T-cell (primary cell): ENCODE measurements at places on chromosomes 5 and 9.

DNA sequence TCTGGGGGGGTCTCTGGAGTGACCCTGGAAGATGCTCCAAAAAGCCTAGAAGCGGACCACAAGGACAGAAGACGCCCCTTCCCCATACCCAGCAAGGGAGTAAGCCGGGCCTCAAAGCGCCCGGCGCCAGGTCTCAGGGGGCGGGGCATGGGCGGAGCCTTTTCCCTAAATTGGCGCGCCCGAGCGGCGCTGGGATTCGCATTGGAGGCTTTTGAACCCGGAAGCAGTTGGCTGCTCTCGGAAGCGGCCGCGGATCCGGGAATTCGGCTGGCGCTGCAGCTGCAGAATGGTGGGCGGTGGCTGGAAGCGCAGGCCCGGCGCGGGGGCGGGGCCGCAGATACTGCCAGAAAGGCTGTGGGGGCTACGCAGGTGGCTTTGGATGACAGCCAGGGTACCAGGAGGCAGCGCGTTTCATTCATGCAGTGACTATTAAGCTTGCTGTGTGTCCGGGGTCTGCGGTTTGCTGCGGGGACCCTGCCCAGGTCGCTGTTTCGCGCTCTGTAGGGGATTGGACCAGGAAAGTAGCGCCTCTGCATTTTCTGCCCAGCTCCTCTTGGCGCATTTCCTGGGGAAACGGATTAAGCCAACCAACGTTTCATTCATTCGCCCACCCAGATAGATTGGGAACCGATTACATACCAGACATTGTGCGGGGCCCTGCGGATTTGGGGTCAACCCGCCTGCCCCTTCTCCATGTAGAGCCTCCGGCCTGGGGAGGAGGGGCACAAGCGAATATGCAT, 83.0 kb upstream of the FREM1 start:
- DNase-seq = peak; percentile 8

- DNase-seq = no peak
Observed at GRCh38 chr9:127763918-127764384, 14.5 kb downstream of the SH2D3C start.

- DNase-seq = no peak
Observed at GRCh38 chr5:121008041-121008440, 543.9 kb downstream of the PRR16 start.

GRCh38 chr5:9156282-9156681, 389.6 kb downstream of the SEMA5A start:
- DNase-seq = no peak

DNA sequence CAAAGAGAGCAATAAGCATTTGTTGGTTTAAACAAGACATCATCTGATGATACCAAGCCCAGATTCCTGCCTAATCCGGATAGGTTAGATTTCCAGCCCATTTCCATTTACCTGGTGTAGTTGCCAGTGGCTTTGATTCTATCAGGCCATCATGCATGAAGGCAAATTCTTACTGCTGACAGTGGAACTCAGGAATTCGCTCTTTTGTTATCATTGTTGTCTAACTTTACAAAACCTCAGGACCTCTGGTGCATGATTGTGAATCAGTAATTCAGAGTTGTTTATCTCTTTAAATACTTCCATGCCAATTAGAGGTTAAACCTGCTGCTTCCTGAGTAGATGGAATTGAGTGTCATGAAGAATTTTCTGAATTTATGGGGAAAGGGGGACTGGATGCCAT, 76.5 kb downstream of the C9orf152 start:
- DNase-seq = no peak

DNA sequence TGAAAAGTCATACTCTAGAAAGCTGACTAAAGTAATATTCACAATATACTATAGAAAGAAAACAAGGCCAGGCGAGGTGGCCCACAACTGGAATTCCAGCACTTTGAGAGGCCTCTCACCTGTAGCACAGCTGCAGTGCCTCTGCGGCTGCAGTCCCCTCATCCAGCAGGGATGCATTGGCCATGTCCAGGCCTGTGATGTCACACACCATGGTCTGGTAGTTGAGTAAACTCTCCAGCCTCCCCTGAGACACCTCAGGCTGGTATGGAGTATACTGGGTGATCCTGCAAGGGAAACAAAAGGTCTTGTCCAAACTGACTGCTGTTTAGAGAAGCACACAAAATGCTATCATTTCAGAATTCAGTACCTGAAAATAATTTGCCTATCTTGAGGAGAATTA, 35.5 kb downstream of the GLDC start:
- no peak for DNase-seq

- DNase-seq = no peak
Observed at GRCh38 chr9:76803762-76804161, 39.5 kb downstream of the PCA3 start.

GRCh38 chr5:1657161-1657741, 133.5 kb upstream of the LPCAT1 start:
- no peak for DNase-seq

DNA sequence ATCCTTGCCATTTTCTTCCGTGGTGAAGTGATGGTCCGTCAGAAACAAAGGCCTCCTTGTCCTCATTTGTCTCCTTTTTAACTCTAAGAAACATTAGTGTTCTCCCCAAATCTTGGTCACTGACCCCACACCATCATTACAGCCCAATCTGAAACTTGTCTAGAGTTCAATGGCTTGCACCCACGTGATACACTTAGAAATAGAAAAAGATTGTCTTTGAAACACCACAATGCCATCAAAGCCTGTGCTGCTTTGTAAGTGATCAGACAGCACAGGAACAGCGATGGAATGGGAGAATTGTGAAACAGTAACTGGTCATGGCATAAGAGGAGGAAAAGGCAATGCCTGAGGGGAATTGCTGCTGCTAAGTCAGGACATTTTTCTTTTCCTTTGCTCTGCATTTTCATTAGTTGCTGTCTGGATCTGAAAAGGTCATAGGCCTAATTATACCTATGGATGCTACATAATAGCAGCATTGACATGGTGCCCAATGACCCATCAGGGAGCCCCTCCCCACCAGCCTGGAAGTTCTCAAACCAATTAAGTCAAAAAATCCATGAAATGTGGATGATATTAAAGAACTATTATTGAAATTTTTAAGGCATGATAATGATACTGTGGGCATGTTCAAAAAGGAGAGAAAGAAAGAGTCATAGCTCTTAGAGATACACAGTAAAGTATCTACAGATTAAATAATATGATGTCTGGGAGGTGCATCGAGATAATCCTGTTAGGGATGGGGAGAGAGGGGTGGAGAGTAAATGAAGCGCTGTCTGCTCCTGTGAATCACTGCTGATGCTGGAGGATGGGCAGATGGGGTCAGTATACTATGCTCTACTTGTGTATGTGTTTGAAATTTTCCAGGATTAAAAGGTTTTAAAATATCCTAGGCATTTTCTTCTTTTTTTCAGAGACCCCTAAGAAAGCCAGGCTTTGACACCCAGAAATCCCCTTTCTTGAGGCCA, 83.6 kb downstream of the ENC1 start:
- no peak for DNase-seq

DNA sequence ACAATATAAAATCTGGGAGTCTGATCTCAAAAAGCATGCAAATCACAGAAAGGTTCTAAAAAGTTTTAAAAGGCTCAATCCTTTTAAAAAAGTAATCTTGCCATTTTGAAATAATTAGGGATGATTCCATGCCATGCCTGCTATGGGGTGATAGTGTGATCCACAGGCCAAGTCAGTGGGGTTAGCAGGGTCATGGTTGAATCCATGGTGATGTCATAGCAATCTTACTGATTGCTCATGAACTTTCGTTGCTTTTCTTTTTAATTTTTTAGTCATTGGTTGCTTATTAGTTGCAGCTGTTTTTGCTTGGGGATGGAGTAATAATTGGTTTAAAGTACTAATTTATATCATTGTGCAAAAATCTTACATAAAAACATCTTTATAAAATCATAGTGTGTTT, 485.0 kb downstream of the ENC1 start:
- no peak for DNase-seq

- no peak for DNase-seq
Observed at GRCh38 chr9:137417161-137418021, 5.6 kb downstream of the EXD3 start.

- DNase-seq = no peak
Observed at GRCh38 chr9:134892221-134892620, 11.6 kb downstream of the FCN2 start.

GRCh38 chr5:21432646-21433045, 1420.5 kb downstream of the CDH12 start:
- no peak for DNase-seq

GRCh38 chr5:98308231-98308630, 465.2 kb upstream of the RGMB start:
- no peak for DNase-seq

DNA sequence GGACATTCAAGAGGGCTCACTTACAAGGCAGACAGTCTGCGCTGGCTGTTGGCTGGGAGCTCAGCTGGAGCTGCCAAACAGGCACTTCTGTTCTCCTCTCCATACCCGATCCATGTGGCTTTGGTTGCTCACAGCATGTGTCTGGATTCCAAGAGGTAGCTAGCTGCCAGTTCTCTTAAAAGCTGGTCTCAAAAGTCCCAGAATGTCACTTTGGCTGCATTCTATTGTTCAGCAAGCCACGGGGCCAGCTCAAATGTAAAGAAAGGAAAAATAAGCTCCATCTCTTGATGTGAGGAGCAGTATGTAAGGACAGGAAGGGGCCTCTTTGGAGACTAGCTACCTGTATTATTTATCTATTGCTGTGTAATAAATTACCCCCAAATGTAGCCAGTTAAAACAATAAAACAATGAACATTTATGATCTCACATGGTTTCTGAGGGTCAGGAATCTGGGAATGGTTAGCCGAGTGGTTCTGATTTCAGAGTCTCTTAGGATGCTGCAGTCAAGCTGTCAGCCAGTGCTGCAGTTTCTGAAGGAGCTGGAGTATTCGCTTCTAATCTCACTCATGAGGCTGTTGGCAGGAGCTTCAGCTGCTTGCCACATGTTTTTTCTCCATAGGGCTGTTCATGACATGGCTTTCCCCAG, 112.7 kb upstream of the CLINT1 start:
- DNase-seq = no peak

- no peak for DNase-seq
Observed at GRCh38 chr9:27377811-27378456, 81.0 kb upstream of the EQTN start.

GRCh38 chr9:29208670-29209069, 1635.4 kb upstream of the C9orf72 start:
- no peak for DNase-seq

GRCh38 chr9:120534266-120534665, 45.7 kb downstream of the CDK5RAP2 start:
- no peak for DNase-seq

DNA sequence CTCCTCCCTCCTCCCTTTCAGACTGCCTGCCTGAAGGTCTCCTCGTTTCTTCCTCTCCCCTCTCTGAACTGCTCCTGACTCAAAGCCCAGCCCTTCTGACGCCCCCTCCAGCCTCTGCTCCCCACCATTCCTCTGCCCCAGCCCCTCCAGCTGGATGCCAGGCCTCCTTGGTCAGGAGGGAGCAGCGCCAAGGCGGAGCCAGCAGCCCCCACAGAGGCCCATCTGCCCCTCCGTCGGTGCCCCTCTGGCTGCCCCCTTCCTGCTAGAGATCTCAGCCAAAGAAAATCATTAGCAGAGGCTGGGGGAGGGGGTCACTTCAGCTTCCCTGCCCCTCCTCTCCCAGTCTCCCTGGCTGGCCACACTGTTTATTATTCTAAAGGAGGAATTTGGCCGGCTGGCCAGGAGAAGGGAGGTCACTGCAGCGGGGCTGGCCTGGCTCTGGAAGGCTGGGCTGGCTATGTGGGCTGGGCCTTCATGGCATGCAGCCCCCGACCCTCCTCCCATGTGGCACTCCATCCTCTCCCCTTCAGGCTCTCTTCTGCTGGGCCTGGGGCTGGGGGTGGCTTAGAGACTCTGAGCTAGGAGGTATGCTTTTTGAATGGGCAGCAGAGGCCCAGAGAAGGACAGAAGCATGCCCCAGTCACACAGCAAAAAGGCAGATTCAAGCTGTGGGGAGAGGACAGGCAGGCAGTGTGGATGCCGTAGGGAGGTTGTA, 16.9 kb downstream of the PDGFRB start:
- no peak for DNase-seq

DNA sequence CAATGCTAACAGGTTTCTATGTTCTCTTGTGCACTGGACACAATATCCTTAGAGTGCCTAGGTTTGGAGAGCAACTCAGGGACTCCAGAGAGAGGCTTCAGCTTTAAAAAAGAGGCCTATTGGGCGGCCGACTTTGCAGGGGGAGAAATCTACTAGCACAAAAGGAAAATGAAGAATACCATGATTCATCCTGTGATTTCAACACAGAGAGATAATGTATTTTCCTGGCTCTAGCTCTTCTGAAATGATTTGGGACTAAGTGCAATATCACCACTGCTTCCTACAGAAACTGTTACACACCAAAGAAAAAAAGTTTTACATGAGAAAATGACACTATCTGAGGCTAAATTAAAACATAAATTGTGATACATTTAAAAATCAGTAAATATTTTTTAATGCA, 146.1 kb upstream of the TSLP start:
- DNase-seq = no peak

DNA sequence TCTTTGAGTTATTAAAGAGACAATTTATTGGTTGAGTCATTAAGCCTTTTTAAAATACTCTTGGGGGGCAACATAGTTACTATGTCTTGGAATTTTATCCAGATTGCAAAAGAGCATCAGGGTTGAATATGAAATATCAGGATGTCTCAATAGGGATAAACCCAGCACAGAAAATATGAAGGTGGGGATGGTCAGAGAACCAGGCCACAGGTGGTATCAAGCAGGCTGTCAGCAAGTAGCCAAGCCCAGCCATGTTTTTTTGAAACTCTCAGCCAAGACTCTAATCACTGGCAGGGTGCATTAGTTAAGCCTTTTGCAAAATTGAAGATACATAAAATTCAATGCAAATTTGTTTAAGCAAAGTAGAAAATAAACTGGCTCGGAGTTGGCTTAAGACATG, 468.9 kb downstream of the DTWD2 start:
- DNase-seq = no peak

DNA sequence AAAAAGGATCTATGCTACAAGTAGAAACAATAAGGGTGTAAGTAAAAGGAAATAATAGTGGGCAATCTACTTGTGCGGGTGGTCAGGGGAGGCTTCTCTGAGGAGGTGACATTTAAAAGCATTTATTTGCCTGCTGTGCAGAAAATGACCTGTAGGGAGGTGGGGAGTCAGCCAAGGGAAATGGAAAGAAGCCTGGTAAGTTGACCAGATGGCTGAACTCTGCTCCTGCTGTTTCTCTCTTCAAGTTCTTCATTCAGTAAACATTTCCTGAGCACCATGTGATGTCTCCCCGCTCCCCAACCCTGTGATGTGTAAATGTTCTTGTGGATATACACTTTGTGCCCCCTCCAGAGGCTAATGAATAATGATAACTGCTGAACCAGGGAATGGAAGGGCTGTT, 9.9 kb upstream of the SPIN1 start:
- DNase-seq = no peak

GRCh38 chr9:13569602-13570067, 290.1 kb upstream of the MPDZ start:
- DNase-seq = no peak
